ENCODE measurements at places on chromosomes 2 and 18.

GRCh38 chr18:35683021-35683420 is 101.5 kb downstream of the GALNT1 start:
- DNase-seq: no peak

DNA sequence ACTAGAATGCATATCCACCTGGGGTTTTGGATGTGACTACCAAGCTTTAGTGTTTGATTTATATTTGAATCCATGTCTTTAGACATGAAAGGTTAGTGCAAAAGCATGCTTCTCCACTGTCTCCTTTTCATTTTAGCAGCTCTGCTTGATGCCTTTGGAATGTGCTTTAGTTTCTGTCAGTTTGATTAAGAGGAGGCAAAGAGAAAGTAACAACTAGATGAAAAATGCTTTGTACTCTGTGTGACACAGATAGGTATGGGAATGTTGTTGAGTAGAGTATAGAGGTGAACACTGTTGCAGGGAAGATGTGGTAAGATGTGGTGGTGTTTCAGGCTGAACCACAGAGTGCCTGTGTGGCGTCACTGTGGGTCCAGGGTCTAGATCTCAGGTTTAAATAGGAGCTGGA is 19.8 kb downstream of the PIK3C3 start:
- no peak for DNase-seq

DNA sequence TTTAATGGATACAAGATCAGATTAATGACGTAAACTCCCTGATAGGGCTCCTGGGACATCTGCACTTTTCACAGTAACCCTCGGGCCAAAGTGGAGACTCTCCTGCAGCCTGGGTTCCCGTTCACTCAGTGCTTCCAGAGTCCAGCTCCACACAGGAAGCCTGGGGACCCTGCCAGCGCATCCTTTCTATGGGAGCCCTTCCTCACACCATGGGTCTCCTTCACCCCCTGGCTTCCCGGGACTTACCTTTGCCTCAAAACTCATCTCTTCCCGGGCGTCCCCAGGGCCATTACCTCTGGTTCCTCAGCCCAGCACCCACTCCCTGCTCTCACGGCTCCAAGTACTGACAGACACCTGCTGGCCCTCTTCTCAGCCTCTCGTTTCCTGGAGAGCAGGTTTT is 40.7 kb upstream of the KLF11 start:
- no peak for DNase-seq

GRCh38 chr18:46096651-46097300 is 1.3 kb downstream of the ATP5F1A start:
- DNase-seq: no peak

DNA sequence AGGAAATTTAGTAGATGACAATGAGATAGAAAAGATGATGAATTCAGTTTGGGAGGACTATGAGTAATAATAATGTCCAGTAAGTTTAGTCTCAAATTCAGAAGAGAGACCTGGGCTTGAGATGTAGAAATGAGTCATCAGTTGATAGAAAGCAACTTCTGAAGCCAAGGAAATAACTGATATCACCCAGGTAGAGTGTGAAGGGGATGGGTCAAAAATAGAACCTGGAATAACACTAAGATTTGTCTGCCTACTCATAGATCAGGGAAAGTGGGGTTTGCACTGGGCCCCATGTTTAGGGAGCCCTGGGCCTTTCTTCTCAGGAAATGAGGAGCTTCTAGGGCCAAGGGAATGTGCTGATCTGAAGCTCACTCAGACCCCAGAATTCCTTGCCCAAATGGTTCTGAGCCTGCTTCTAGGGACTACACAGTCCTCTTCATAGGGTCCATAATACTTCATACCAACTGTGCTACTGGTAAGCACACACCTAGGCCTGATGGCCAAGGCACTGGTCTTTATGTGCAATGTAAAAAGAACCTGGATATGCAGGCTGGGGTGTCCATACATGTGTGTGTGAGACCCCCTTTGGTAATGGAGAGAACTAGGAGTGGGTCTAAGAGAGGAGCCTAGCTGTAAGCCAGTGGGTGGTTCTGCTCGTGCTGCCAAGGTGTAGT is 141.2 kb downstream of the IKZF2 start:
- DNase-seq: no peak

- no peak for DNase-seq
Observed at GRCh38 chr2:22209545-22209944, 1085.8 kb downstream of the TDRD15 start.

- DNase-seq: no peak
Observed at GRCh38 chr2:147913701-147914480, 69.1 kb downstream of the ACVR2A start.

GRCh38 chr2:65604246-65604645 is 171.8 kb upstream of the SPRED2 start:
- no peak for DNase-seq

GRCh38 chr2:207164006-207164831 is 1.5 kb downstream of the KLF7 start:
- DNase-seq: peak; percentile 81

GRCh38 chr2:9657083-9657482 is 26.3 kb upstream of the YWHAQ start:
- no peak for DNase-seq

DNA sequence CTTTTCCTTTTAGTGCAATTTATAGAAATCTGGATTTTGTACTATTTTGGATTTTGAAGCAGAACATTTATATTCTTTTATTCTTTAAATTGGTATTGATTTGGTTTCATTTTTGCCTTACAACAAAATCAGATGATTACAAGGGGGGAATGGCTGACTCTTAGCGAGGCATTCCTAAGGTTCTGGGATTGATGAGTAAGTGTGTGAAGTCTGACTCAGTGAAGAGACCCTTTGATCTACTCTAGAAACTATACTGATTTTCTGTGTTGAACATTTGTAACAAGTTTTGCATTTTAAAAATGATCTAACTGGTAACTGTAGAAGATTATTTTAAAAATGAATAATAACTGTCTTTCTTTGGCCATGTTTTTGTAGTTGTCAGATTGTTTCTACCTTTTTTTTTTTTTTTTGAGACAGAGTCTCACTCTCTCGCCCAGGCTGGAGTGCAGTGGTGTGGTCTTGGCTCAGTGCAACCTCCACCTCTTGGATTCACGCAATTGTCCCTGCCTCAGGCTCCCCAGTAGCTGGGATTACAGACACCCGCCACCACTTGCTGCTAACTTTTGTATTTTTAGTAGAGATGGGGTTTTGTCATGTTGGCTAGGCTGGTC is 48.7 kb downstream of the TTC39C start:
- no peak for DNase-seq

DNA sequence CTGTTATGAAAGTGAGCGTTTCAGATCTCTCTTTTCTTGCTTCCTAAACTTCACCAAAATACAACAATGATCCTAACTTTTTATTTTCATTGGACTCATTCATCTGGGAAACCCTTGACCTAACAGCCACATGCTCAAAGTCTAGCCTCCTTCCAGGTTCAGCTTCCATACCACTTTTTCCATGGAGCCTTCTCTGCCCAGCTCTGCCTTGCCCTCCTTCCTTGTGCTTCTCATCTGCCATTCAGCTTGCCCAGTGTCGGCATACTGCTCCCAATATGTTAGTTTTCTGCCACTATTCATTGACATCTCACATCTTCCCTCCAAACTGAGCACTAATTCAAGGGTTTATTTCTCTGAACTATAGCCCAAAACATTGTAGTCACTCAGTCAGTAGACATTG is 214.7 kb downstream of the RAD51AP2 start:
- no peak for DNase-seq

DNA sequence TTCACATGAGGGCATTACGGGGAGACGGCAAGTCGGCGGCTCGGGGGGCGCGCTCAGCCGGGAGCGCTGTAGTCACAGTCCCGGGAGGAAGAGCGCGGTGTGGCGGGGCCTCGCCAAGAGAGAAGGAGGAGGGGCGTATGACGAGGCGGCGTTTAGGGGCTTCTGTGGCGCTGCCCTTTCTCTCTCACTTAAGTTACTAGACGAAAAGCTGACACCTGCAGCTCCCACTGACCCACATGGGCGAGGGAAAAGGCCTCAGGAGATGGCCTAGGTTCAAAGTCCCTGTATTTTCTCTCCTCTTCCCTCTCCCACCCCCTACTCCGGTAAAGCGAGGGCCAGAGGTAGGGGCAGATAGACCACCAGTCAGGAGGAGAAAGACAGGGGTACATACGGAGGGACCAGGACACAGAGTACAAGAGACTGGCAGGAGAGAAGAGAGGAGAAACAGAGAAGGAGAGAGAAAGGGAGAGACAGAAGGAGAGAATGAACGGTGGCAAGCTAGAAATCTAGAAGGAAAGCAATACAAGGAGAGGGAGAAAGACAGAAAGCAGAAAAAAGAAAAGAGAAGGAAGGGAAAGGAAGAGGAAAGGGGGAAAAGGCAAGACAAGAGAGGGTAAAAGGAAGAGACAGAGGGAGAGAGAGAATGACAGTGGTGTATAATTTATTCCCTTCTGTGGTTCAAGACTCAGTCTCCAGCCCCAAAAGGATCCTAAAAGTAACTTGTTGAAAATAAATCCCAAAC is 3.8 kb downstream of the SIX2 start:
- DNase-seq: no peak

DNA sequence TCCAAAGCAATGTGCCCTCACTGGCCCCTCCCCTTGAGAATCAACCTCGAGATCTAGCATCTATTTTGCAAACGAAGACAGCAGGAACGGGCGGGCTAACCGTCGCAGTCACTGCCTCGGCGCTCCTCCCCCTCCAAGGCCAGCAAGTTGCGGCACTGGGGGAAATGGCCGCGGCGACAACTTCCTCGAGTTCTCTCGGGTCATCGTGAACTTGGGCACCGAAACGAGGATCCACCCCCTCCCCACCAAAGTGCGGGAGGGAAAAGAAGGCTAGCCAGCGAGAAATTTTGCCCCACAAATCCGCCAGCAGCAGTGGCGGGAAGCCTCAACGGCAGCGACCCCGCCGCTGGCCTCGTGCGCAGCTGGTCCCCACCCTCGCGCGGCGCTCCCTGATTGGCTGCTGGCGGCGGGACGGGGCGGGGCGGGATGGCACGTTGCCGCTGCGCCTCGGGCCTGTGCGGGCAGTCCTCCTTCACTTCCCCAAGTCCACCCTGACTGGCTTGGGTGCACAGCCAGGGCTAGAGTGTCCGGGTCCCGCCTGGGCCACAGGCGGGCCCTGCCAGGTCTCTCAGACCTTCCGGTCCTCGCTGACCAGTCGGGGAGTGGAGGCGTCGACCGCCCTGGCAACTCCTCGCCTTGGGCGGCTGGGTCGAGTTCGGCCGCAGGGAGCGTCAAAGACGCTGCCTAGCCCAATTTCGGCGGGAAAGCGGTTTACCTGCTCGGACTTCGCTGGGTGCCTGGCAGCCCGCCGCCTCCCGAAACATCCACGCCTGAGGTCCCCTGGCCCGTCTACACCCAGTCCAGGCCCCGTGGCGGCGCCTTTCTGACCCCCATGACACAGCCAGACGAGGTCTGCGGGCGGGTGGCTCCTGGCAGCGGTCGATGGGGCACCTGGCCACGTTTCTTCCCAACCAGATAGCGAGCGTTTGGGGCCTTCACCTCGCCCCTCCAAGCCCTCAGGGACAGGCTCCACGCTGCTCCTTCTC is at the start of gene BOLL:
Gene BOLL, minus strand, starts transcription at position 364 of the 986 bp plus-strand sequence. CDS start 3,469 bp downstream, outside the sequence.
- DNase-seq: no peak

DNA sequence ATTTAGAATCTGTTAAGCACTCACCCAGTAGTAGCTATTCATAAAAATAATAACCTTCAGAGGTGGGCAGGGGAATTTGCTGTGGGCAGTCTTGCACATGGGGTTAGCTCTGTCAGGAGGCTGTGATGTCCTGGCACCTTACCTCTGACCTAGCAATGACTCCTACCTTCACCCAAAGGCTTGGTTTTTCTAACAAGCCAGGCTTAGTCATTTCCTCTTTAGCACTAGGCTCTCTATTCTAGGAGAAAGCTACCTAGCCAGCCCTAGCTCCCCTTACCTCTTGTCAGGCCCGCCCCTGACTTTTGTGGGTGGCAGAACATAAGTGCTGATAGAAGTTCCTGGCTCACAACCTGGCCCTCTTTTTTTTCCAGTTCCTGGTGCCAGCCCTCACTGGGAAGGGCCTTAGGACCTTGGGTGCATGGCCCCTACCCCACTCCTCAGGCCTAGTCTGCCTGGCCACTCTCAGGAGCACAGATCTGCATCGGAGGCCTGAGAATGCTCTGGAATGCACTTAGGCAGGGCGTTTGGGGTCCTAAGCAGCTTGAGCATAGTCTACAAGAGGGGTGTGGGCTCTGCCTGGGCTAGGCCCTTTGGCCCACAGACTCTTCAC is 17.7 kb downstream of the CPLX4 start:
- no peak for DNase-seq

DNA sequence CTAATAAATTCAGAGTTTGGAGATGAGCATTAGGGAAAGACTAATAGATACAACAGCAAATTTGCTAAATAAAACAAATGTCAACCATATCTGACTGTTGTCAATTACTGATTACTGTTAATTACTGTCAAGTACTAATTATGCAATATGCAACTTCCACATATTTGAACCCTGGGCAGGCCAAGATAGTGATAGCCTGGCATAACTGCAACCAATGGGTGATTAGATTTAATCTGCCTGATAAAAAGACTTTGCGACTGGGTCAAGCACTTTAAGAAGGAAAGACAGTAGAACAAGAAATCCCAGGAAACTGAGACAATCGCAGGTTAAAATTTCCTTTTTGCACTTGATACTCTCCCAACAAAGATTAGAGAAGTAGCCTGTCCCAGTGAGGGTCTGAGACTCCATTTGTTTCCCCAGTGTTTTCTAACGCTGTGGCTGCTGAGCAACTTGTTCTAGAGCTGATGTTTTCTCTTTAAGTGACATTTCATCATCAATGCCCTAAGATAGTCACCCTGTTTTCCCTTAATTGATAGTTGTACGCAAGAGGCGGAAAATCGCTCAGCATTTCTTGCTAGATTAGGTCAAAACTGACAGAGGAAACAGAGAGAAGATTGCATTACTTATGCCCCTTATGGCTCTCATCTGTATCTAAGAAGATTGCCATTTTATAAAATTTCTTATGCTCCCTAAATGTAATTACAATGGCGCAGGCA is 17.8 kb downstream of the ARHGAP15 start:
- no peak for DNase-seq

DNA sequence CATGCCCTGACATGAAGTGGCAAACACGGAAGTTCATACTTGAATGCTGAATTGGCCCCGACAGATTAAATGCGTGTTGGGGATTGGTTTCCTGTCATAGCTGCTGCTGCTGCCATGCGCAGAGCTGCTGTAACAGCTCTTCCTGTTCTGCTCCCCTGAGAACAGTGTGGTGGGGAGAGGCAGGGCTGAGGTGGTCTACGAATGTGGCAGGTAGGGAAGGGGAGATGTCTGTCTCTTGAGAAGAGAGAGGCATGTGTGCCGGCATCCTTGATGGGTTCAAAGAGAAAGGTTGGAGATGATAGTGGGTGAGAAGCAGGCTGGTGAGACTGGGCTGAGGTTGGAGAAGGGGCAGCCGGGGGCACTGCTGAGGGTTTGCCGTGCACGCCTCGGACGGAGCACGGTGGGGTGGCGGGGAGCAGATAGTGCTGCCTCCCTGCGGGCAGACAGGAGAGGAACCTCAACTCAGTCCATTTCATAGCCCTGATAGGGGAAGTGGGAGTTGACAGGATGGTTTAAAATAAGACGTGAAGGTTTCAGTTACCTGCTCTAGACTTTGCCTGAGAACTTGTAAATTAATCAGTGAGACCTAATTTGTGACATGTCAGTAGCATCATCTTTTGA is 46.1 kb downstream of the TMEM185B start:
- DNase-seq: peak; percentile 84

GRCh38 chr18:48887294-48887904 is 63.4 kb downstream of the SMAD7 start:
- DNase-seq: no peak

GRCh38 chr2:62133320-62133823 is 62.5 kb upstream of the B3GNT2 start:
- no peak for DNase-seq

All from natural killer cell treated with Interleukin-12 subunit alpha and Interleukin-12 subunit beta and Interleukin-15 and Interleukin-18, amount 100 ng/mL, for 72 hours (primary cell).